ENCODE measurements at places on chromosomes 11 and 22.
A peak's percentile ranks its signal among the peaks of the same experiment; 100 is the strongest.

DNA sequence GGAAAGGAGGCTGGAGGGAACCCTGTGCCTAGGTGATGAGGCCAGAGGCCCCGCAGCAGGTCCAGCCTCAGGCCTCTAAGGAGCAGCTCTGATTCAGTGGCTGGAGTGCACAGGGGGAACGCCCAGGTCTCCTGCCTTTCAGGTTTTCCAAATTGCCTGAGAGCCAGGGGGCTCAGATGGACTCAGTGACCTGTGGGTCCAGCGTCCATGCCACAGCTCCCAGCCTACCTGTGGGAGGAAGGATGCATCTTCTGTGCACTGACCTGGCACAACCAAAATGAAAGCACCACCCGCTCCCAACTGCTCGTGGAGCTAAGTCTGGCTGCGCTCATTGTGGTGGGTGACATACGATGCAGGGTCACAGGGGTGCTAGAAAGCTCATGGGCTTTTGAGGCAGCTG is 82.8 kb downstream of the FEZ1 start:
- DNase-seq, result no peak

GRCh38 chr11:32253706-32254105 is 162.8 kb downstream of the RCN1 start:
- no peak for DNase-seq

GRCh38 chr22:50034126-50035081 is 21.8 kb upstream of the IL17REL start:
- no peak for DNase-seq

DNA sequence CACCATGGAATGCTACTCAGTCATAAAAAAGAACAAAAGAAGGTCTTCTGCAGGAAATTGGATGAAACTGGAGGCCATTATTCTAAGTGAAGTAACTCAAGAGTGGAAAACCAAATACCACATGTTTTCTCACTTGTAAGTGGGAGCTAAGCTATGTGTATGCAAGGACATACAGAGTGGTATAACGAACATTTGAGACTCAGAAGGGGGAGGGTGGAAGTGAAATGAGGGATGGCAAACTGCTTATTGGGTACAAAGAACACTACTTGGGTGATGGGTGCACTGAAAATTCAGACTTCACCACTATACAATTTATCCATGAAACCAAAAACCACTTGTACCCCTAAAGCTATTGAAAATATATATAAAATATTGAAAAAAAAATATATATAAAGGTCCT is 13.4 kb upstream of the CAT start:
- no peak for DNase-seq

DNA sequence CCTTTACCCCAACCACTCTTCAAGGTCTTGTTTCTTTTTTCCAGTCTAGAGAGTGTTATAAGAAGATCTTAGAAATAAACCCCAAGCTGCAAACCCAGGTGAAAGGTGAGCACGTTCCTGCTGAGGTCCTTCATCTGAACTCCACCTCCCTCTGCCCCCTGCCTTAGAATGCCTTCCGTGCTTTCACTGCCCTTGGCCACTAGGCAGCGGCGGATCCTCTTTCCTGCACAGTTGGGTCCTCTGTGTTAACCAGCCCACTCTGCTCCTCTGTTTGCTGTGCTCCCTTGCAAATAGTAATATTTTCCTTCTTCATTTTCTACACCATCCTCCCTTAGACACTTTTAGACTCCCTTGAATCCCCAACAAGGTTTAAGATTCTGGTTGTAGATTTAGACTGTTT is 24.3 kb downstream of the TTC12 start:
- DNase-seq, result no peak

GRCh38 chr22:36433318-36434231 is 45.8 kb upstream of the MYH9 start:
- DNase-seq, result no peak

DNA sequence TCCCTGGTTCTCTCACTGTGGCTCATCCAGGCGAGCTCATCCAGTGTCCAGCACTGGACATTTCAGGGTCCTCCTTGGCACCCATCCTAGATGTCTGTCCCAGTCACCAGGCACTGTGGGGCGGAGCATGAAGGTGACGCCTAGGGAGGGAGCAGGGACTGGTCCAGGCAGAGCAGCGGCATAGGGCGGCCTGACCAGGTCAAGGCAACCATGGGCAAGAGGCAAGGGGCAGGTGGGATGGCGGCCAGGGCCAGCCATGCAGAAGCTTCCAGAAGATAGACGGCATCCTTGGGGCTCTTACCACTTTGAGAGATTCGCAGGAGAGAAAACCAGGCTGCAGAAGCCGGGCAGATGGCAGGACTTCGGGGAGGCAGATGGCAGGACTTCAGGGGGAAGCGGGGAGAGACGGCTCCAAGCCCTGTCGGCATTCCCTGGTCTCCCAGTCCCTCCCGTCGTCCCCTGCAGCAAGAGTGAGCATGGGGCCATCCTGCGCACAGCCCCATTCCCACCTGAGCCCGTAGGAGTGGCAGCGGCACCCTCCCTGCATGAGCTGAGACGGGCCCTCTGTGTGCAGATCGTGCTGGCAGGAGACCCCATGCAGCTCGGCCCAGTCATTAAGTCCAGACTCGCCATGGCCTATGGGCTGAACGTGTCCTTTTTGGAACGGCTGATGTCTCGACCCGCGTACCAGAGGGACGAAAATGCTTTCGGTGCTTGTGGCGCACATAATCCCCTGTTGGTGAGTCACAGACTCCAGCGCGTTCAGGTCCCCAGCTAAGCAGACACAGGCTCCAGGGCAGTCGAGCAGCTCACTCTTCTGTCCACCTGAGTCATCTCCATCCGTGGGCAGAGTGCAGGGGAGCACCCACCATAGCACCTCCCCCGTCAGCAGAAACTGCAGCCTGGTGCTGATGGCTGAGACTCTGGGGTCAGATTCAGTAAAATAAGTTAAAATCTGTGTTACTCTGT is 20.1 kb upstream of the PANX2 start:
- no peak for DNase-seq

DNA sequence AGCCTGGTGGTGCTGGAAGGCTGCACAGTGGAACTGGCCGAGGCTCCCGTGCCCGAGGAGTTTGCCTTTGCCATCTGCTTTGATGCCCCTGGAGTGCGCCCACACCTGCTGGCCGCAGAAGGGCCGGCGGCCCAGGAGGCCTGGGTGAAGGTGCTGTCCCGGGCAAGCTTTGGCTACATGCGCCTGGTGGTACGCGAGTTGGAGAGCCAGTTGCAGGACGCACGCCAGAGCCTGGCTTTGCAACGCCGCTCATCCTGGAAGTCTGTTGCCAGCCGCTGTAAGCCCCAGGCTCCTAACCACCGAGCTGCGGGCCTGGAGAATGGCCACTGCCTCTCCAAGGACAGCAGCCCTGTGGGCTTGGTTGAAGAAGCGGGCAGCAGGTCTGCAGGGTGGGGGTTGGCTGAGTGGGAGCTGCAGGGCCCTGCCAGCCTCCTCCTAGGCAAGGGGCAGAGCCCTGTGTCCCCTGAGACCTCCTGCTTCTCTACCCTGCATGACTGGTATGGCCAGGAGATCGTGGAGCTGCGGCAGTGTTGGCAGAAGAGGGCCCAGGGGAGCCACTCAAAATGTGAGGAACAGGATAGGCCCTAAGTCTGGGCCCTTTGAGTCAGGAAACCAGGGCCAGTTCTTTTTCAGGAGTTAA is 1.9 kb upstream of the SMDT1 start:
- no peak for DNase-seq

GRCh38 chr11:15169815-15170551 is 55.3 kb downstream of the INSC start:
- DNase-seq, result no peak

- no peak for DNase-seq
These were observed 22.7 kb upstream of the RRM1 start for GRCh38 chr11:4071914-4072313.

DNA sequence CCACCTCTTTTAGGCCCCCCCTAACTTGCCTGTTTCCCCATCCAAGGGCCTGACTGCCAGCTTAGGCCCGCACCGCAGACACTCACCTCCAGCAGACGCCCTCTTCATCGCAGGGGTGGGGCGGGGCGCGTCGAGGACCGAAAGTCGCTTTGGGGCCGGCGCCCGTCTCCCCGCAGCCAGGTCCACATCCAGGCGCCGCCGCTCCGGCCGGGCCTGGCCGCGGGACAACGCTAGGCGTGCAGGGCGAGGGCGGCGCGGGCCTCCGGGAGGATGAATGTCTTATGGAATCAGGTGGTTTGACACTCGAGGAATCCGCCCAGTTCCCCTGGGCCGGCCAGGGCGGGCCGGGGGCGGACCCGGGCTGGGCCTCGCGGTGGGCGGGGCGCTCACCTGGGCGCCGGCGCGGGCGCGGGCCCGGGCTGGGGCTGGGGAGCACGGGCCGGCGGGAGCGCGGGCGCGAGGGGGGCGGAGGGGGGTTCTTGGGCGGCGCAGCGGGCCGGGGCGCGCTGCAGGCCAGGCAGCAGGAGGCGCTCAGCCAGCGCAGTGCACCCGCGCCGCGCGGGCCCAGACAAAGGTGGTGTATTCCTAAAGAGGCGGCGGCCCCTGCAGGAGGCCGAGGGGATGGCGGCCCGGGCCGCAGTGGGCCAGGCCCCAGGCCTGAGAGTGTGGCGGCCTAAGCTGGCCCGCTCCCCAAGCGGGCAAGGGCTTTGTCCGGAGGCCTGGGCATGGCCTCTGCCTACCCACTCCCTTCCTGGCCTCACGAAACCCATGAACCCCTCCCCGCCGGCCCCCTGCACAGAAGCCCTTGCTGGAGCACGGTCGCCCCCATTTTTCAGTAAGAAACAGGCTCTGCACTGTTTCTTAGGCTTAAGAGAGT is 177.6 kb downstream of the IGLL1 start:
- peak; percentile 42 for DNase-seq

- DNase-seq, result no peak
These were observed 26.4 kb downstream of the GRIK4 start for GRCh38 chr11:120537996-120538395.

- DNase-seq, result no peak
These were observed 59.7 kb downstream of the SHANK2 start for GRCh38 chr11:71192629-71193028.

DNA sequence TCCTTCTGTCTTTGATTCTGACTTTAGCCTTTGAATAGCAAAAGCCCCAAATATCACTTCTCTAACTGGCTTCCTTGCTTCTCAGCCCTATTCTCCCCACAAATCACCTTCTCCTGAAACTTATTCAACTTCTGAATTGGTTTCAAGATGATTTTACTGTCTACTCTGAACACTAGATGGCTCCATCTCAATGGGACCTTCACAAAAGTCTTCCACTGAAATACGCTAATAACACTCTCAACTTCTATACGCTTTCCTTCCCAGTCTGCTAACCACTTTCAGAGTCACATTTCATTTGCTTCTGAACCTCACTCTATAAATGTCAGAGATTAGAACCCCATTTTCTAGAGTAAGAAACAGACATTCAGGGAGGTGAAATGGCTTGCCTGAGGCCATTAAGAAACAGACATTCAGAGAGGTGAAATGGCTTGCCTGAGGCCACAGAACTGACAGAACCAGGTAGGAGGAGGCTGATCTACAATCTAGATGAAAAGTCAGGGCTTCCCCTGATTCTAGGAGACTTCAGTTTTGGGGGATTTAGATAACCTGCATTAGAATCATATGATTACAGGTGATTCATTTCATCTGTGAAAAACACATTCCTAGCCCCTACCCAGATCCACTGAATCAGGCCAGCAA is 20.6 kb downstream of the MORC2 start:
- DNase-seq, result no peak

DNA sequence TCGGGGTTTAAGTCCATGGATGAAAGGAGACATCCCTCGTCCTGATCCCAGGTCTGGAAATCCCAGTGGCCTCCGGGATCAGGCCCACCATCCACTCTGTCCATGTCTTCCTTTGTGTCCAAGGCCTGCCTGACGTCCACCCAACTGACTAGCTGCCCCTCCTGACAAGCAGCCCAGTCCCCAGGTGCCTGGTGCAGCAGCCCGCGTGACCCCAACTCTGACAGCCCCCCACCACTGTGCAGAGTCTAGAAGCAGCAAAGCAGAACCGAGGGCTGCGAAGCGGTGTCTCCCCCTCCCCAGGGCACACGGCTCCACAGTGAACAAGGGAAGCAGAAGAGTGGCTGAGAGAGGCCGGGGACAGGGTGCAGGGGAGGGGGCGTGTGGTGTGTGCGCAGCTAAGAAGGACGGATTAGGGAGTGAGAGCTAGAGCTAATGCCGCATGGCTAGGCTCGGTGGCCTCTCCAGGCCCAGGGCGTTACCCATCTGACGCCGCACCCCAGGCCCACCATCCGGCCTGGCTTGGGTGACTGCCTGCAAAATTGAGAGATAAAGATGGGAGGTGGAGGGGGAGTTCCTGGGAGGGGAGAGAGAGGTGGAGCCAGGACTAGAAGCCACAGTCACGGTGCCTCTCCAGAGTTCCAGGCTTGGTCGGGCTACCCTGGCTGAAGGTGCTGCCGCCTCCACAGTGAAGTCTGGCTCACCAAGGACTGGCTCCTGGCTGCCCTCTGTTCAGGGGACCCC is 16.6 kb upstream of the BAIAP2L2 start:
- no peak for DNase-seq

DNA sequence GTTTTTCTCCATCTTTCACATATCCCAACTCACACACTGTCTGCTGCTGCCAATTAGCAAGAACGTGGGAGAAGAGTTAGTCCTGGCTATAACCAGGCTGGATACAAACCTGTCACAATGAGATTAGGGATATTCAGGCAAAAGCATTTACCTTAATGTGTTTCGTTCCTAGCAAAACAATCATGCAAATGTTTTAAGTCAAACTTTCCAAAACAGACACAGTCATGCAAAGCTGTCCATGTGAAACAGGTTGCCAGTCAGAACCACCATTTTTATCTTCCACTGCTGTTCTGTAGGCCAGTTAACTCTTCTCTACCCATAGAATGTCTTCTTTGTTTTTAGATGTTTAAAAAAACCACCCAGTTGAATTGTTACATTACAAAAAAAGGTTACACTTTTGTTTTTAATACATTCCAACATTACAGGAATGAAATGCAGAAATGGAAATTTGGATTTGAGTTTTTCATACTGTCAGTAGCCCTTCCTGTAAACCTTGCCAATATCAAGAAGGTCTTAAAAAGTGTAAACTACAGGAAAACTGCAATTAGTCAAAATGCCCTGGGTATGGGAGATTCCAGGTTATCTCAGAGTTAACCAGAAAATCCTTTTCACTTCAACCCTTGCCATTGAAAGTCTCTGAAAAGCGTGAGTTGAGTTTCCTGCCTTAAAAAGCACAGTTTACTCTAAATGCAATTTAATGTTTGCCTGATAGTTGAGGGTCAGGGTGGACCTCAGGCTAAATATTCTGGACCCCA is 34.2 kb upstream of the LDLRAD3 start:
- DNase-seq, result no peak

DNA sequence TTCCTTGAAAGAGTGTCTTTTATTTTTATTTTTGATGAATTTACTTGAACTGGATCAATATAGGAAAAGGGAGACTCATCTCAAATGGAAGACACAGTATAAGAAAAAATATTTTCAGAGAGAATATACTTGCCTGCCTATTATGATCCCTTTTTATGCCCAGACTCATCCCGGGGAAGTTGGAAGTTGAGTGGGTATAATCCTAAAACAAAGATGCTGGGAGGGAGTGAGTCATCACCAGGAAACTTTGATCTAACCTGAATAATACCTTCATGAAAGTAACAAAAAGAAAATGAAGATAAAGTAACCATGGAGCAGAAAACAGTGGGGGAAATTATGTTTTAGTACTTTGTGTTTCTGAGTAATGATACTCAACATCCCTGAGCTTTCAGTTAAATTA is 1514.0 kb downstream of the FAM181B start:
- no peak for DNase-seq

Measured in stimulated activated CD4-positive, alpha-beta T cell treated with anti-CD3 and anti-CD28 coated beads, Interleukin-12 subunit alpha, Interleukin-12 subunit beta, amount 100 ng/mL, for 4 hours (primary cell).